ENCODE measurements at places on chromosomes 2 and 18. TPM values are rescaled to one million over a fixed set of nuclear protein-coding genes. Genes with fewer than 3 reads are reported as not detected.

Gene CNGA3
- polyA plus RNA-seq, result not detected

- DNase-seq, result no peak
Observed at GRCh38 chr2:54595161-54595803, 128.2 kb upstream of the EML6 start.

DNA sequence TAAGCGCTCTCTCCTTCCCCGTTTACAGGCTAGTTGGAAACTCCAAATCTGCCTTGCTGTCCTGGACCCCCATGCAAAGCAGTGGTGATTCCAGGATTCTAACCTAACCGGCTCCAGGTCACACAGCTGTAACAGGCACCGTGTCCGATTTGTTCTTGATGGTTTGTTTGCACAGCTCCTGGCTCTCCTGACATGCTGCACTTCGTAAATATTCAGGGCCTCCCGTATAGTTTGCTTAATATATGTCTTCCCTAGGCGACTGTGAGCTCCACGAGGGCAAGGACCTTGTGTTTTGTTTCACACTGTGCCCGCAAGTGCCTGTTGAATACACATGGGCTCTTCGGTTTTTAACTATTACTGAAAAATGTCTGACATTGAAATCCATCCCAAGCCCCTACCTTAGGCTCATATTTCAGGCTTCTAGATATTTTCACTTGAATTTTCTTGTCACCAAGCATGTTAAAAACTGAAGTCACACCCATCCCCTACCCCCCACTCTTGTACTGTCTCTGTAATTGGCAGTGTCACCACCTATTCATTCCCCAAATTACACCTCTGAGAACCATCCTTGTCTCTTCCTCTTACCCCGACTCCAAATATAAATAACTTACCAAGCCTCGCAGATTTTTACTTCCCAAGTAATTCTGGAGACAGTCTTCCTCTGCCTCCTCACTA is 1.0 kb upstream of the PUM2 start:
- no peak for DNase-seq

Gene KIF5C
- polyA plus RNA-seq, result 0.12 TPM

DNA sequence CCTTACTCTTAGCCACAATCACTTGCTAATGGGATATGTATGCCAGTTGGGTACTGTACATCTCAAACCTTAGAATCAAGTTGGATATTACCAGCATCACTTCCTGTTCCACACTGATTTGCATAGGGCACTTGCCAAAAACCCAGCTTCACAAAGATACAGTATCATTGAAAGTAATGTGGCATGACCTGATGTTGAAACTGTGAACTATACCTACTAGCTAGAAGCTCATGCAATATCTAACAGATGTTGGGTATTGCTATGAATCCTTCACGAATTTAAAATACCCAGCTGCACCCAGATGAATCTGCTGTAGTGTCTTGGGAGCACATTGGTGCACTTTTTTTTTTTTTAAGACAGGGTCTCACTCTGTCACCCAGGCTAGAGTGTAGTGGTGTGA is 6.5 kb upstream of the STAMBP start:
- DNase-seq, result no peak

GRCh38 chr2:49113046-49113445 is 41.3 kb downstream of the FSHR start:
- DNase-seq, result no peak

Gene GPR45
- polyA plus RNA-seq, result not detected

Gene RTP5
- not detected for polyA plus RNA-seq
